ENCODE measurements at places on chromosomes 1 and 21.

DNA sequence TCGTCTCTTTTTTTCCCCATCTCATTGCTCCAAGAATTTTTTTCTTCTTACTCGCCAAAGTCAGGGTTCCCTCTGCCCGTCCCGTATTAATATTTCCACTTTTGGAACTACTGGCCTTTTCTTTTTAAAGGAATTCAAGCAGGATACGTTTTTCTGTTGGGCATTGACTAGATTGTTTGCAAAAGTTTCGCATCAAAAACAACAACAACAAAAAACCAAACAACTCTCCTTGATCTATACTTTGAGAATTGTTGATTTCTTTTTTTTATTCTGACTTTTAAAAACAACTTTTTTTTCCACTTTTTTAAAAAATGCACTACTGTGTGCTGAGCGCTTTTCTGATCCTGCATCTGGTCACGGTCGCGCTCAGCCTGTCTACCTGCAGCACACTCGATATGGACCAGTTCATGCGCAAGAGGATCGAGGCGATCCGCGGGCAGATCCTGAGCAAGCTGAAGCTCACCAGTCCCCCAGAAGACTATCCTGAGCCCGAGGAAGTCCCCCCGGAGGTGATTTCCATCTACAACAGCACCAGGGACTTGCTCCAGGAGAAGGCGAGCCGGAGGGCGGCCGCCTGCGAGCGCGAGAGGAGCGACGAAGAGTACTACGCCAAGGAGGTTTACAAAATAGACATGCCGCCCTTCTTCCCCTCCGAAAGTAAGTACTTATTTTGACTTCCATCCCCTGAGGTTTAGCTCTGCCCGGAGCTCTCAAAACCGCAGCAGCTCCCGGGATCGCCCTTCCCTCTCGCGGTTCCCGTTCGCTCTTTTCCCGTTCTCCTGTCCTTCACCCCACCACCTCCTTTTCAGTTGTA, 1.5 kb downstream of the TGFB2 start:
- DNase-seq: no peak

DNA sequence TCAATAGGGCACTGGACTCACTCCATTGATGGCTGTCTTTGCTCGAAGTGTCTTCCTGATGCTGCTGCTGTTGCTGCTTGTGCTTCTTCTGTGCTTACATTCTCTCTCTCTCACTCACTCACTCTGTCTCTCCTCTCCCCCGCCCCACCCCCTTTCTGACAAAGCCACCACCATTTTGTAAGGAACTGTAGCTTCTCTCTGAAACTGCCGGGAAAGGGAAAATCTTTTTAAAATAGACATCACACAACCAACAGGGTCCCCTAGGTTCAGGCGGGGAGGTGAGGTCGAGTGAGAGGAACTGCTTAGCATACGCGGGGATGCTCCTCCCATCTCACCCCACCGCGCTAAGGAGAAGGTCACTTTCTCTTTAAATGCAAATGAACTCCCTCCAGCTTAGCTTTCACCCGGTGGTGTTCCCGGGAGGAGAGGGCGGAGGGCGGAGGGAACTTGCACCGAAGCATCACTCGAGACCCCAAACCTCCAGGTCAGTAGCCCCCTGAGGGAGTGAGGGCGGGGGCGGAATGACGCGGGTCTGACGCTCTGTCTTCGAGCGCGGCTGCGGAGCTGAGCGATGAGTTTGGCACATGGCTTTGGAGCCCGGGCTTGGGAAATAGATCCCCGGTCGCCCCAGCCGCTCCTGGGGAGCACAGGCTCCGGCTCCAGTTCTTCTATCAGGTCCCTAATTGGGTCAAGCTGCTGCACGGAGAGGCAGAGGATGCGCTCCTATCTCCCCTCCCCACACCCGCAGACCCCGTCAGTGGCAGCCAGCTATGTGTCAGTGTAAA, at the start of gene CCDC28B:
TSS of gene CCDC28B (plus strand) at position 370 of the 785 bp plus-strand sequence. CDS start 1,341 bp downstream, outside the sequence.
- no peak for DNase-seq

- DNase-seq: no peak
These were observed 28.7 kb upstream of the RD3 start for GRCh38 chr1:211520641-211521040.

GRCh38 chr1:221678014-221678413, 63.9 kb downstream of the DUSP10 start:
- no peak for DNase-seq

DNA sequence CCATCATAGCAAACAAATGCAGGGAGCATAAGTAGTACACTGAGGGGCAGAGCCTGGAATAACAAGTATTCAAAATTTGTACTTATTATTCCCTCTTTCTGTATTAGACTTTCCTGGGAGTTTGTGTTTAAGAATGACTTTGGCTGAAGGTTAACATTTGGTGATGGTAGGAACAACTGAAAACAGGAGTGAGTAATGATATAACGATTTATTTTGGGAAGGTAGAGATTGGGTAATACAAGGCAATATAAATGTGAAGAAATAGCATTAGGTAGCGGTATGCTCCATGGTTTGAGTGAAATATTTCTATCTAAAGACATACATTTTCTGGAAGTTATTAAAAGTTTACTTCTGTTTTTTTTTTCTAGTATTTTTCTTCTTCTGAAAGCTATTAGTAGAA, 18.5 kb upstream of the C1orf21 start:
- DNase-seq: no peak

Measured in fibroblast of skin of left quadriceps (primary cell).